ENCODE measurements at places on chromosomes 1 and 21.

GRCh38 chr1:68969441-68969840, 472.6 kb upstream of the DEPDC1 start:
- no peak for DNase-seq

GRCh38 chr1:43814401-43814800, 107.1 kb downstream of the ST3GAL3 start:
- no peak for DNase-seq

- DNase-seq = no peak
These were observed 15.2 kb upstream of the GPR153 start for GRCh38 chr1:6275826-6276782.

GRCh38 chr1:58885998-58886397, 102.2 kb upstream of the JUN start:
- DNase-seq = no peak

DNA sequence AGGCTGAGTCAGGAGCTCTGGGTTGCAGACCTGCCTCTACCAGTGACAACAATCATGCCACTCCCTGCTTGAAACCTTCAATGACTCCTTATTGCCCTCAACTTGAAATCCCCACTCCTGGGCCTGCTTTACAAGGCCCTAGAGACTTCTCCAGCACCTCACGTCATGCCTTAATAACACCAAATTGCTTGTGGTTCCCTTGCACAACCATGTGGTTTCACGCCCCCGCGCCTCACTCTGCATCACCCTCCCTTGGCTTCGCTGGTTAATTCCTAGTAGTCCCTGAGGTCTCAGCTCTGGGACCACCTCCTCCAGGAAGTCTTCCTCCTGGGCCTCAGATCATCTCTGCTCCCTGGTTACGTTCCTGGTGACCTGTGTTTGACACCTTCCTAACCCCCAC, 33.0 kb downstream of the EPHA2 start:
- no peak for DNase-seq

- DNase-seq = no peak
These were observed 427.2 kb downstream of the KCNT2 start for GRCh38 chr1:196180847-196181593.

- no peak for DNase-seq
These were observed 31.1 kb downstream of the SIPA1L2 start for GRCh38 chr1:232598837-232599177.

GRCh38 chr1:6953907-6954364, 168.7 kb downstream of the CAMTA1 start:
- no peak for DNase-seq

DNA sequence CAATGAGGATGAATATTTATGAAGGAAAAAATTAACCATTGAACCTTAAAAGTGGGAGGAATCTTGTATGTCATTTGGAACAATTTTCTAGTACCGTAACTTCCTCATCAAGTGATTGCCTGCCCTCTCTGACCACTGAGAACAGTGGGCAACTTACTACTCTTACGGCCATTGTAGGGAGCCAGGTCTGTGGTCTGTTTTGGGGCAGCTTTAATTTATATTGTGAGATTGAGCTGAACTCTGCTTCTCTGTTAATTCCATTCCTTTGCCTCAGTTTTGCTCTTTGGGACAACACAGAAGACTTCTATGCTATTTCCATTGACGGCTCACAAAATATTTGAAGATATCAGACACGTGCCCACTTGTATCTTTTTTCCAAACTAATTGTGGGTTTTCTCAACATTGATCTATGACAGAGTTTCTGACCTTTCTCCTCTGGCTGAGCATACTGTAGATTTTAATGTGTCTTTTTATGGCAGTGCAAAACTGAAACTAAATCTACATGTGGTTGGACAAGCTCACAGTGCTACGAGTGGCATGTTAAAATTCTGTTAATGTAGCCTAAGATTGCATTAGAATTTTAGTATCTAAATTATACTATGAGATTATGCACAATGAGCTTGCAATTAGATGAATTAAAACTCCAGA, 27.8 kb upstream of the ZNF281 start:
- DNase-seq = no peak

- DNase-seq = no peak
These were observed 117.2 kb downstream of the SLC25A24 start for GRCh38 chr1:108082738-108083562.

GRCh38 chr1:2279817-2280216, 51.7 kb downstream of the SKI start:
- no peak for DNase-seq

GRCh38 chr1:232247669-232248068, 382.3 kb downstream of the SIPA1L2 start:
- no peak for DNase-seq

DNA sequence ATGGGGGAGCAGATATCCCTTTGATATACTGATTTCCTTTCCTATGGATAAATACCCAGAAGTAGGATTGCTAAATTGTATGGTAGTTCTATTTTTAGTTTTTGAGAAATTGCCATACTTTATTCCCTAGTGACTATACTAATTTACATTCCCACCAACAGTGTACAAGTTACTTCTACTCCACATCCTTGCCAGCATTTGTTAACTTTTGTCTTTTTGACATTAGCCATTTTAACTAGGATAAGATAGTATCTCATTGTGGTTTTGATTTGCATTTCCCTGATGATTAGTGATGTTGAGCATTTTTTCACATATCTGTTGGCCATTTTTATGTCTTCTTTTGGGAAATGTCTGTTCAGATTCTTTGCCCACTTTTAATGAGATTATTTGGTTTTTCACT, 620.6 kb upstream of the CAMK1G start:
- no peak for DNase-seq

GRCh38 chr21:38493549-38494250, 4.6 kb downstream of the ERG start:
- DNase-seq = no peak

DNA sequence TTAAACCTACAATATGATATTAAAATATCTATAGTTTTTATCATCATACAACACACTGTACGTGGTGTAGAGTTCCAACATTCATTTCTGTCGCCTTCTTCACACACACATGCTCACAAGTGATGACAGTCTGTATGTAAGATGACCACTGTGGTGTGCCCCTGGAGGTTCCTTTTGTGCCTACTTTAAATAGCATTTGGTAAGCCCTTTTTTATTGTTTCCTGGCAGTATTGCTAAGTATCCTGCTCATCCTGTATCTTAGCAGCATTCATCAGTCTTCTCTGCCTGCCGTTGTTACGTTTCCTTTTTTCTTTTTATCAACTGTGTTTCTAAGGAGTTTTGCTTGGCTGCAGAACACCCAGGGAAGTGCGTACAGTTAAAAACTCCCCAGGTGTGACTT, 231.4 kb downstream of the CHRM3 start:
- no peak for DNase-seq

GRCh38 chr1:224458996-224459395, 24.4 kb upstream of the WDR26 start:
- peak; percentile 58 for DNase-seq

- peak; percentile 44 for DNase-seq
These were observed 978 bp downstream of the SLC39A1 start for GRCh38 chr1:153962088-153963029.

DNA sequence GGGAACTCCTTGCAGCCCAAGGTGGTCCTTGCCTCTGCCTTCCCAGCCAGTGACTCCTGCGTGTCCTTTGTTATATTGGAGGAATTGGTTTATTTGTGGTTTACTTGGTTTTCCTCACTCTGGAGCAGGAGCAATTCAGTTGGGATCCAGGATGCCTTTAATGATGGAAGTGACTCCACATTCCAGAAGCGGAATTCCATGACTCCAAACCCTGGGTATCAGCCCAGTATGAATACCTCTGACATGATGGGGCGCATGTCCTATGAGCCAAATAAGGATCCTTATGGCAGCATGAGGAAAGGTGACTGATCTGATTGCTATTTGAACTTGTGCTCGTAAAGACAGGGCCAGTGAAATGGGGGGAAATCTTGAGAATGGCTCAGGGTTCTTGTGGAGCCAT, 15.1 kb upstream of the PIGV start:
- DNase-seq = no peak

GRCh38 chr1:14689996-14690615, 91.6 kb downstream of the KAZN start:
- no peak for DNase-seq

DNA sequence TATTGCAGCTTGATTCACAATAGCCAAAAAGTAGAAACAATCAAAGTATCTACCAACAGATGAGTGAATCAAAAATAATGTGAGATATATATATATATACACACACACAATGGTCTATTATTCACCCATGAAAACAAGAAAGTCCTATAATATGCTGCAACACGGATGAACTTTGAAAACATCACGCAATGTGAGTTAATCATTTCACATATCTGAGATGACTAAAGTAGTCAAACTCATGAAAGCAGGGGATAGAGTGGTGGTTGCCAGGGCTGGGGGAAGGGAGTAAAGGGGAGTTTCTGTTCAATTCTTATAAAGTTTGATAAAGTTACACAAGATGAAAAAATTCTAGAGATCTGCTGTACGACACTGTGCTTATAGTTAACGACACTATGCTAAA, 1234.8 kb downstream of the MRPL39 start:
- no peak for DNase-seq

- no peak for DNase-seq
These were observed 405.8 kb downstream of the DUSP10 start for GRCh38 chr1:221336126-221336525.

DNA sequence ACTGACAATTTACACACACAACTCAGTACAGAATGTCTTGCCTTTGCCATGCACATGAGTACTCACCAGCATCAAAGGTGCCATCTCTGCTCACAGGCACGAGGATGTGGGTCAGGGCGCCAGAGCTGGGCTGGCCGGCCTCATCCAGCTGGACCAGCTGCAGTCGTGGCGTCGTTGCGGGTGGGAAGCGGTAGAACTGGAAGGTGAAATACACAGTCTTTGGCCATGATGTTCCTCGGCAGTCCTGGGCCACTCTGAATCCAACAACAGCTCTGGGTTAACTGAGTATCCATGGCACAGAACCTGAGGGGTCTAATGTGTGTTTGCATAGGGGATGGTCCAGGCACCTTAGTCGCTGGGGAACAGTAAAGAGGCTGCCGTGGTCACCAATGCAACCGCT, 87.7 kb downstream of the NPHP4 start:
- DNase-seq = no peak

DNA sequence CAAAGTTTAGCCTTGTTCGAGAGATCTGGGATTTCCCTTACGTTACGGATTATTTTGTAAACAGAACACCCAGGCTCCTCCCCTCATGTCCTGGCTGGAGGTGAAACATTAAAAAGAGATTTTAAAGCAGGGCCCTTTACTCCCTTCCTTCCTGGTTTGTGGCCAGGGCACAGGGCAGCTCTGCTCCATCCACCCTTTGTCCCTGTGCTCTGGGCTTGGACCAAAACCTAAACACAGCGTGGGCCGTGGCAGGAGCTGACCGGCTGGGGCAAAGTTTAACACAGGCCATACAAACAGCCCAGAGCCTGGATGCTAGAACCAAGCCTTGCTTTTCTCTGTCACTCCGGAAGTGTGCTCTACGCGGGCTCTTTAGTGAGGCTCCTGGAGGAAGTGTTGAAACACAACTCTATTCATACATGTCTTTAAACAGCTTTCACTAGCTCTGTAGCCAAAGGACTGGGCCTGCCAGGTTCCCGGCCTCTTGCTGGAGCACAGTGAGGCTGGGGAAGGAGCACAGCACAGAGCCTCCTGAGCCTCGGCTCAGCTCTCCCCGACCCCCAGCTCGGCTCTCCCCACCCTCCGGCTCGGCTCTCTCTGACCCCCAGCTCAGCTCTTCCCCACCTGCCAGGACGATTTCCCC, 84.7 kb downstream of the PDE9A start:
- DNase-seq = no peak

- no peak for DNase-seq
These were observed 52.3 kb upstream of the TBX15 start for GRCh38 chr1:119040489-119040888.

DNA sequence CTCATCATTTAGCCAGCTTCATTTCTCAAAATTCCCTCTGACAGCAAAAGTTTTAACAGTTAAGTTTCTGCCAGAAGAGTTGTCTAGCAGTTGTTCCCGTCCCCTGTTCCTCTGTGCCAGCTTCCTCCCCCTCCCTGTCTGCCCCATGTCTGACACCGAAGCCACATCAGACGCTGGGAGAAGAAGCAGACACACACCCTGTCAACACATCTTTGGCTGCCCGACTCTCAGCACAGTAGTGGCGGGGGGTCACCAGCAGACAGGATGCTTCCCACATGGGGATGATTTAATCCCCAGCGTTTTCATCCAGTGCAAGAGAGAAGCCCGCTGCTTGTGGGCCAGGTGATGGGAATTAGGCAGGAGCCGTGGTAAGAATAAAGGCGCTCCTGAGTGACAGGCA, 379.4 kb upstream of the RUNX1 start:
- no peak for DNase-seq

- no peak for DNase-seq
These were observed 90.2 kb downstream of the LRRC7 start for GRCh38 chr1:69657971-69658370.

DNA sequence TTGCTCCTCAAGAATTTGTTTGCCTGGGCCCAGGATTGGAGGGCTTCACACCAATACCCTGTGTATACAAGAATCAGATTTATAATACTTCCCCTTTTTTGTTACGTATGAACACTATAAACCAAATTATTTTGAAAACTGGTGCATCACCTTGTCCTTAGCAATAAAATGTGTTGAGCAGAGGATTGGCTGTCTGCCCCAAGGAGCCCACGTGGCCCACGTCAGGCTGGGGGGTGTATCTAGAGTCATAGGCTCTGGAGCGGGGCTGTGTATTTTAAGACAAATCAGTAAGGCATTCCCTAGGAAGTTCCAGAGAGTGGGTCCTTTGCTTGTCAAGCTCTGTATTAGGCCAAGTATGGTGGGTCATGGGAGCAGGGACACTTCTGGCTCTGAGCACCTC, 2.0 kb upstream of the ST3GAL3 start:
- no peak for DNase-seq

DNA sequence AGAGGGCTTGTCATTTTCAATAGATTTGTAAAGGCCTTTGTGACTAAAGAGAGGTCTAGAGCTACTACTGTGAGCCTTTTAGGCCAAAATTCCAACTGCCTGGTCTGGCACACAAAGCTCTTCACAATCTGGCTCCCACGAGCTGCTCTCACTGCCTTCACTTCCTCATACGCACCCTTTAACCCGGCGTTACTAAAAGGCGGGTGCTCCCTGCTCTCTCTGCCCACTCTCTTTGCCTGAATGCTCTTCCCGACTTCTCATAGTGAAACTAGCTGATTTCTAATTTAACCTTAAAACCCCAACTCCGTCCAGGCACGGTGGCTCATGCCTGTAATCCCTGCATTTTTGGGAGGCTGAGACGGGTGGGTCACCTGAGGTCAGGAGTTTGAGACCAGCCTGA, 14.2 kb downstream of the BSDC1 start:
- DNase-seq = no peak

DNA sequence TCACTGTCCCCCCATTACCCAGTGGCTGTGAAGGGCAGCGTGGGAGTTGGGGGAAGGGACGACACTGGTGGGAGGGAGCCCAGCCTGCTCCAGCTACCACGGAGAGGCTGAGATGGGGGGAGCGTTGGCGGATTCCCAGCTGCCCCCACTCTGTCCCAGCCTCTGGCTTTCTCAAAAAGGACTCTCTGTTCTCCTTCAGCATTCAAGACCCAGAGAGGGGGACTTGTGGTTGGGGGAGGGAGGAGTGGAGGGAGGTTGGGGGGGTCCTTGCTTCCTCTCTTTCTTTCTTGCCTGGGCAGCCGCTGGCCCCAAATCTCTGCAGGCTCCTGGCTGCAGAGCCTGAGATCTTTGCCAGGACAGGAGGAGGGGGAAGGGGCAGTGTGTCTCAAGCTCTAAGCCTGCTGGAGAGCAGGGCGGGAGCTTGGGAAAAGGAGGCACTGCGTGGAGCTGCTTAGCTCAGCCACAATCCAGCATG, 2.2 kb downstream of the ATP1A2 start:
- no peak for DNase-seq

GRCh38 chr1:101288491-101288944, 51.7 kb downstream of the S1PR1 start:
- DNase-seq = peak; percentile 81

Measured in hematopoietic multipotent progenitor cell treated with erythropoietin and hydrocortisone succinate and interleukin-3 and kit ligand, for 17 days (in vitro differentiated cells).